MG63 (cell line): ENCODE measurements at places on chromosomes 5 and 9.

- DNase-seq: peak; percentile 95
Measured at GRCh38 chr9:35847792-35848572, 19.0 kb downstream of the TMEM8B start.

DNA sequence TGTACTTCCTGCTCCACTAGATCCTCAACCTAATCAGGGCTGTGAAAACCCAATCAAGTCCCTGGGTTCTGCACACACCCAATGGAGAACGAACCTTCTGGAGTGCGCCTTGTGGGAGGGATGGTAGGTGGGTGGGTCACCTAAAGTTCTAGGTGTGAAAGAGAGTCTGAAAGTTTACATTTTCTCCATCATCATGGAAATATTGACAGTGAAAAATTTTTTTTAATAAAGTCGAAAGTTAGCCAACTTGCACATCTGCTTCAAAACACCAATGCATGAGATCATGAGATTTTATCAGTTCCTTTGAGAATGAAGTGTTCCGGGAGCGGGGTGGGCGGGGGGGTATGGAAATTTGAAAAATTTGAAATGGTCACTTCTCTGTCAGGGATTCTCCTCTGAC is 21.7 kb downstream of the TAF11L14 start:
- DNase-seq: no peak

DNA sequence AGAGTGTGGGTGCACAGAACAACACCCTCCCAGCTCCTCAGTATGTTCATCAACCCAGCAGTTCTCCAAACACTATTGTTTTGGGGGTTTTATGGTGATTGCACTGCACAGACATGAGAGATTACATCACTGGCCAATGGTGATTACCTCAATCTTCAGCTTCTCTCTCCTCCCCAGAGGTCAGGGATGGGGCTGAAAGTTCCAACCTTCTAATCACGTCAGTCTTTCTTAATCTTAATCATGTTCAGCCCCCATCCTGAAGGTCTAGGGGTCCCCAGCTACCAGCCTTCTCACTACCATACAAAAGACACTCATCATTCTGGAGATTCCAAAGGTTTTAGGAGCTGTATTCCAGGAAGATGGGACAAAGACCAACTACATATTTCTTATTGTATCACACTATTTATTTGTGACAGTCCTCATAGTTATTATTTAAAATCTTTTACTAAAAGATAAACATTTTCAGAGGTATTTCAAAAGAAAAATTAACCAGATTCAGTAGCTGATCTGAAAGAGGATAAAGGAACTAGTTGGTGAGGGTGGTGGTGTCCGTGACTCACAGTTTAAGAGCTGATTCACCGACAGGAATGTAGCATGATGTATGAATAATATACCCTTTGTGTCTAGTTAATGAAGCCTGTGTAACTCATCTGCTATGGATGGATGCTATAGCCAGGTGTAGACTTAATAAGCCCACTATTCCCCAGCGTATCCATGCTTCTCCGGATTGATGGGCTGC is 35.6 kb downstream of the RASEF start:
- peak; percentile 62 for DNase-seq

DNA sequence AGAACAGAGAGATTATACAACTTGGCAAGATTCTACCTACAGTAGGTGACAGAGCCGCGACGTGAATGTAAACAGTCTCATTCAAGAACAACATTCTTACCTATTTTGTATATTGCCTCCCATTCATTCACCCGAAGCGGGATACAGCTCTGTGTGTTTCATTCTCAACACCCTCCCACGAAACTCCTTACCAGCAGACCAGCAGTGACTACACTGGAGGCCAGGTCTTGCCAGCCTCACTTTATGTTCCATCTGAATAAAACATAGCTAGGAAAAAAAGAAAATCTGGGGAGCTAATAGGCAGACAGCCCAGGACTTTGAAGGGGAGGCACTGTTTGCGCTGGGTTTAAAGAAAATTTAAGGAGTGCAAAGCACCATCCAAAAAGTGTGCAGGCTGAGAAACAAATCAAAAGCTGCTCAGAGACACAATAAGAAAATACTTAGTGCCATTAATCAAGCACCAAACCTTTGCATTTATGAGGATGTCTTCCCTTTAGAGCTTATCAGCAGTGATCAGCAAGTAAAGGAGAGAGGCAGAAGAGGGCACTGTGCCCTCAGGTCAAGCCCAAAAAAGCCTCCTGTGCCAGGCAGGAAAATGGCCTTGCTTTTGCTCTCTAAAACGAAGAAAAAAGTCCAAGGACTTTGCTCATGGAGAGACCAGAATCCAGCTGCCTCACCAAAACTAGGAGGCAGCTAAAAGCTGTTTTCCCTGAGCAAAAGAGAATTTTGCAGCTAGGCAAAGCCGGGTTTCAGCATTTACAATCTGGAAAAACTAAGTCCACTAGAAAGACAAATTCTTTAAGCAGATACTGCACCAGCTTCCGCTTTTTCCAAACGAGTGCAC is 295.1 kb downstream of the BNC2 start:
- peak; percentile 30 for DNase-seq

DNA sequence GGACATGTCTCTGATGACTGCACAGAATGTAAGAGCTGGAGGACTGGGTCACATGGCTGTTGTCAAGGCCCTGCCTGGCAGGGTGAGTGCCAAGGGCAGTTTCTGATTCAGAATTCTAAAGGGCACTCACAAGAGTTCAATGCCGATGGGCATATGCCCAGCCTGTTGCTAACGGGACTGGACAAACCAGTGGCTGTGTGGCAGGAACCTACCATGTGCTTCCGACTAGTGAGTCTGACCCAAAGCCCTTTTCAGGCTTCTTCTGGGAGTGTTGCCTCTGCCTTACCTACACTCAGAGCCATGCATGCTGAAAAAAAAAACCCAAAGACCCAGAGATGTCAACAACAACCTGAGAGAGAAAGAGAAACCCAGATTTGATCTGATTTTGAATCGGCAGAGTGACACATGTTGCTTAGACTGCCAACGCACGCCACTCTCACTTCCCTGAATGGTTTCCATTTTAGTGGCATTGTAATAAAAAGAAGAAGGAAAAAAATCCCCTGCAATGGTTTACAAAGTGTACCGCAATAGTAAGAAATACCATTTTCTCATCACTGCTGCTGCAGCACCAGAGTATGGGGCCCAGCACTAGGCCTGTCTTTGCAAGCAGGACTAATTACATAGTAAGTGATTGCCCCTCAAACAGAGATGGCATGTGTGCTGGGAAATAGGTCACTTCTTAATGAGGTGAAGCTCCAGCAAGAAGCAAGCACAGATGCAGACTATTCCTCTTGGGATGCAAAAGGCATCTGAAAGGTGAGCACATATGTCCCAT is 194.3 kb downstream of the PALM2AKAP2 start:
- DNase-seq: no peak

- DNase-seq: no peak
Measured at GRCh38 chr9:69171049-69171448, 3.0 kb upstream of the TJP2 start.

GRCh38 chr9:89422151-89422975 is 75.5 kb downstream of the SEMA4D start:
- DNase-seq: peak; percentile 9

GRCh38 chr9:132351404-132352045 is 3.3 kb downstream of the SETX start:
- no peak for DNase-seq

- DNase-seq: peak; percentile 19
Measured at GRCh38 chr9:85522459-85523092, 219.2 kb downstream of the AGTPBP1 start.

- no peak for DNase-seq
Measured at GRCh38 chr9:132730054-132731033, 60.1 kb downstream of the GTF3C4 start.

DNA sequence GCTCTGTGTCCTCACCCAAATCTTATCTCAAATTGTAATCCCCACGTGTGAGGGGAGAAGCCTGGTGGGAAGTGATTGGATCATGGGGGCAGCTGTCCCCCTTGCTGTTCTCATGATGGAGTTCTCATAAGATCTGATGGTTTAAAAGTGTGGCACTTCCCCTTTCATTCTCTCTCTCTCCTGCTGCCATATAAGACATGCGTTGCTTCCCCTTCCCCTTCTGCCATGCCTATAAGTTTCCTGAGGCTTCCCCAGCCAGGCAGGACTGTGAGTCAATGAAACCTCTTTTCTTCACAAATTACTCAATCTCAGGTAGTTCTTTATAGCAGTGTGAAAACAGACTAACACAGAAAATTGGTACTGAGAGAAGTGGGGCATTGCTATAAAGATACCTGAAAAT is 107.7 kb downstream of the DMAC1 start:
- DNase-seq: no peak

DNA sequence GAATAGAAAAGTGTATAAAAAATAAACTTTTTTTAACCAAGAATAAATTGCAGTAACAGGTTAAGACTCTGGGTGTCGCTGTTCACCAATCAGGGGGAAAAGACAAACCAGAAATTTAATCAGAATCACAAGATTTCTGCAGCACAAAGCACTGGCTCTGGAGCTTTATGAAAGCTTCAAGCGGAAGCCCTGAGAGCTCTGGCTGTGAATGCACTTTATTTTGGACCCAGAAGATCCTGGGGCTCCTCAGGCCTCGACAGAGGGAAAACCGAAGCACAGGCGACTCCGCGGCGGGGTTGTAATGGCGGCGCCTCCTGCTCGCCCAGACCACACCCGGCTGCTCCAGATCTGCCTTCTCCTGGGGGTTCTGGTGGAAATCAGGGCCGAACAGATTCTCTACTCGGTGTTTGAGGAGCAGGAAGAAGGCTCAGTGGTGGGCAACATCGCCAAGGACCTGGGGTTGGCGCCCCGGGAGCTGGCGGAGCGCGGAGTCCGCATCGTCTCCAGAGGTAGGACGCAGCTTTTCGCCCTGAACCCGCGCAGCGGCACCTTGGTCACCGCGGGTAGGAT is at the start of gene PCDHGA4:
Gene PCDHGA4 (plus strand): TSS at position 122 of the 570 bp plus-strand sequence. CDS start 87 bp downstream, at position 209.
- DNase-seq: no peak

- DNase-seq: no peak
Measured at GRCh38 chr9:70873506-70873905, 247.9 kb downstream of the TRPM3 start.
